Stimulated activated CD4-positive, alpha-beta T cell treated with anti-CD3 and anti-CD28 coated beads, Interleukin-1b, Interleukin-23, amount 100 ng/mL, for 1 hour (primary cell): ENCODE measurements at places on chromosomes 4 and X.

GRCh38 chr4:24339260-24339659 is 245.1 kb downstream of the DHX15 start:
- no peak for DNase-seq

GRCh38 chr4:165875446-165875845 is 2.4 kb downstream of the TLL1 start:
- DNase-seq: no peak

DNA sequence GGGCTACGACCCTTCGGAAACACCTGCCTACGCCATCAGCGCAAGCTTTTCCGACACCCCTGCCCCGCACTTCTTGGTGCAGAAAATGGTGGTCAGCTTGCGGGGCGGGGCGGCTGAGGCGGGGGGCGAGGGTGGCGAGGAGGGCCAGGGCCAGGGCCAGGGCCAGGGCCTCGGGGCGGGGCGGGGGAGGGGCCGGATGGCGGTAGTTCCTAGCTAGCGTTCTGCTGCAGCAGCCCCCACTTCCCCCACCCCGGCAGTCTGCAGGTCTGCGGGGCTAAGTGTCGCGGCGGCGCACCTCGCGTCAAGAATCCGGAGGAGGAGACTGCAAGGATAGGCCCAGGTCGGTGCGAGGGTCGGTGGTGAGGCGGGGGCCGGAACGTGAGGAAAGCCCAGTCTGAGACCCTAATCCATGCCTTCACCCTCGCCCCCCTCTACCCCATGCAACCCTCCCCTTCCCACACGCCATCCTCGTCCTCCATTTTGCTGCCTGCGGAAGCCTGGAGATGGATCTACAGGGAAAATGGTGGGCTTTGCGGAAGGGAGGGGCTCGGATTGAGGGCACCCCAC is 600 bp downstream of the BEX4 start:
- no peak for DNase-seq

DNA sequence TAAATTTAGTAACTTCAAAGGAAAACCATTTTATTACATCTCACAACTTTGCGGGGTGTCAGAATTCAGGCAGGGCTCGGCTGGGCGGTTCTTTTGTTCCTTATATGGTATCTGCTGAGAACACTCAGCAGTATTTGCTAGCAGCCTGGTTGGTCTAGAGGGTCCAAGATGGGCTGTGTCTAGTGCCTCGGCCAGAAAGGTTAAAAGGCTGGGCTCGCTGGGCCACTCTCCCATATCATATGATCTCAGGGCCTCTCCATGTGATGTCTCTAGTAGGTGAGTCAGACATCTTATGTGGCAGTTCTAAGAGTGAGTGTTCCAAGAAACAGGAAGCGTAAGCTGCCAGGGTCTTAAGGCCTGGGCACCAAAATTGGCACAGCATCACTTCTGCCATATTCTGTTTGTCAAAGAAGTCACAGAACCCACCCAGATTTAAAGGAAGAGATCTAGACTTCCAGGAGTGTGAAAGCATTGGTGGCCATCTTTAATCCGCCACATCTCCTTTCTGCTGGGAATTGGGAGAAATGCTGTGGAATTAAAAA is 100.9 kb upstream of the ATP6AP2 start:
- no peak for DNase-seq

- no peak for DNase-seq
These were observed 17.3 kb downstream of the TBC1D19 start for GRCh38 chr4:26601204-26601603.

DNA sequence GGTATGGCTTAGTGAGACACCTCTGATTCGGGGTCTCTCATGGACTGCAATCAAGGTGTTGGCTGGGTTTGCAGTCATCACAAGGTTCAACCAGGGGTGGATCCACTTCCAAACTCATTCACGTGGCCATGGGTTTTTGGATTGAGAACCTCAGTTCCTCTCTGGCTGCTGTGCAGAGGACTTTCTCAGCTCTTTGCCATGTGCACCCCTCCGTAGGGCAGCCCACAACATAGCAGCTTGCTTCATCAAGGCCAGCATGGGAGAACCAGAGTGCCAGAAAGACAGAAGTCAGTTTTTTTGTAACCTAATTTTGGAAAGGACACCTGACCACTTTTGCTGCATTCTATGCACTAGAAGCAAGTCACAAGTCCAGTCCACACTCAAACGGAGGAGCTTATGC is 154.9 kb downstream of the PJA1 start:
- DNase-seq: no peak

- DNase-seq: no peak
These were observed 19.6 kb downstream of the MSANTD1 start for GRCh38 chr4:3268395-3269104.

DNA sequence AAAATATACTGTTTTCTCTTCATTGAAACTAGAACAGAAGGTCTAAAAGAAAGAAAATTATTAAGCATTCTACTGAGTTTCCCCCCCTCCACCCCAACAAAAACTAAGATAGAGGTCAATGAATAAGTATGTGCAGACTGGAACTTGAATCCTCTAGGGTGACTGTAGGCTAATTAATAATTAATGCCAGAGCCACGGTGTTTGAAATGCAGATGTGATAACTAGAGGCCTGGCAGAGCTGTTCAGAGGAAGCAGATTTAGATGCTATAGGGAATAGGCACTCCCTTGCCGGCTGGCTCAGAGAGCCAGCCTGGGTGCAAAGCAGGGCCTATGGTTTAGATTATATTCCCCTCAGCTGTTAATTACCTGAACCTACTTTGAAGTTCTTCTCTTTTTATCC is 12.2 kb upstream of the POU3F4 start:
- no peak for DNase-seq

GRCh38 chr4:116357758-116358157 is 727.6 kb downstream of the TRAM1L1 start:
- no peak for DNase-seq

DNA sequence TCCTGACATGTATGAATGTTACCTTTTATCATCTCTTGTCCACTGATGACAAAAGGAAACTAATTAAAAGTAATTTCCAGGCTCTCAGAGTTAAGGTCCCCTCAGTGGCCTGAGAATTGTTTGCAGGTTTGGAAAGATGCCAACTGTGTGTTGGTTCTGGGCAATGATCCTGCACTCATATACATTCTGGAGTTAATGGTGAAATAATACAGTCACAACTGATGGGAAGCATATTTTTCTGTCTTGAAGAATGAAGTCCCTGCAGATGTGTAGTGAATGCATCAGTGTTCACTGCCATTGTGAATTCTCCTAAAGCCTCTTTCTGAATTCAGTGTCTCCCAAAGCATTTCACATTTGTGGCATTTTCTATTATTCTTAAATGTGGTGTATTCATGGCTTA is 238.1 kb upstream of the PPP1R2C start:
- no peak for DNase-seq

DNA sequence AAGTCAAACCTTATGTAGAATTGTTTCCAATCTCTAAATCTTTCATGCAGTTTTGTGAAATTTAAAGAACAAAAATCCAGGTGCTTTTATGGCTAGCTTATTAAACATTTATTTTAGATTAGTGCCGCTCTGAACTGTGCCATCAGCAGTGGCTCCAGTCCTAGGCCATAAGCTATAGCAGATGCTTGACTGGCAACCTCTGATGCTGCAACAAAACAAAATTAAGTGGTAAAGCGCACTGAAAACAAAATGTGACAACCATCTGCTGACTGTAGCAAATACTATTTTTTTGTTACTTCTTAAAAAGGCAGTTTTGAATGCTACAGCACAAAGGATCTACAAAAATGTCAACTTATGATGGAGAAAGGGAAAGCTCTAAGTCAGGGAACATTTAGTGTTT is 237.4 kb downstream of the DCLK2 start:
- no peak for DNase-seq

DNA sequence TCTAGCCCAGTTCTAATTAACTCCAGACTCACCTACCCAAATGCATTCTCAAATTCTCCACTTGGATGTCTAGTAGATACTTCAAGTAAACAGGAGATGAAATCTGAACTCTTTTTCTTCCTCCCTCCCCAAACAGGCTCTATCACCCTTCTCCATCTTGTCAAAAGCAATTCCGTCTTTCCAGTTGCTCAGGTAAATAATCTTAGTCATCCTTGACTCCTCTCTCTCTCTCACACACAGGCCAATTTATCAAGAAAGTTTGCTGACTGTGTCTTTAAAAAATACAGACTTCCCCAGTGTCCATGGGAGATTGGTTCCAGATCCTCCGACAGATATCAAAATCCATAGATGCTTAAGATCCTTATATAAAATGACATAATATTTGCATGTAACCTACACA is 12.9 kb downstream of the TXK start:
- DNase-seq: no peak

- no peak for DNase-seq
These were observed 27.9 kb upstream of the BBS7 start for GRCh38 chr4:121898150-121898549.

GRCh38 chr4:95178938-95179337 is 369.8 kb downstream of the UNC5C start:
- no peak for DNase-seq

DNA sequence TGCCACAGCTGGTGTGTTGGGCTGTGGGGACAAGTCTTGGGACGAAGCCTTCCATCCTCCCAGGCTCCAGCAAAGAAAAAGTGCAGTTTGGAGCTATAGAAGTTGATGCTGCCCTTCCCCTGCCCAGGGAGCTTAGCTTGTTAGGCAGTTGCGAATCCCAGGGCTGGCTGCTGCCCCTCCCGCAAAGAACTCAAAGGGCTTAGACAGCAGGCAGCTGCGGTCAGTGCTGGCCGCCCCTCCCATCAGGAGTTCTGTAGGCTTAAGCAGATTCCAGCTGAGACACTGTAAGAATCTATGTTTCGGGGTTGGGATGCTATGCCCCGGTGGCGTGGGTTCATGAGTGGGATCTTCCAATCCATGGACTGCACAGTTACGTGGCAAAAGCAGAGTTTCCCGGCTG is 956.7 kb downstream of the GLUD2 start:
- DNase-seq: no peak

GRCh38 chr4:153152501-153153338 is 51.5 kb upstream of the TRIM2 start:
- peak; percentile 45 for DNase-seq

- DNase-seq: no peak
These were observed 39.2 kb downstream of the POLA1 start for GRCh38 chrX:24732766-24733500.

- no peak for DNase-seq
These were observed 242.4 kb downstream of the NDST4 start for GRCh38 chr4:114870987-114871386.

DNA sequence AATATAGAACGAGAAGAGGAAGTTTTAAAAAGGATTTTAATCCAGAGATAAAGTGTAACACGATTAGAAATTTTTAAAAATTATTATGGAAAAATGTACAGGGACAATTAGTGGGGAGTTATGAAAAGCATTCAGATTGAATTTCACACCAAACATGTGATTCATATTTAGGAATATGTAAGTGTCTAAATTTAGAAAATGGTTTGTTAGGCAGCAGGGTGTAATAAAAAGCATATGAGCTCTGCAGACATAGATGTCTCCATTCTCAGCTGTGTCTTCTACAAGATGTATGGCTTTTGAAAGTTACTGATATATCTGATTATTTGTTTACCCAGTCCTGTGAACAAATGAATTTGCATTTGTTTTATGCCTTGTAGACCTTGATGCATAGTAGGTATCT is 638.9 kb upstream of the AGA start:
- DNase-seq: no peak

GRCh38 chr4:22458098-22458497 is 57.8 kb downstream of the ADGRA3 start:
- DNase-seq: no peak

DNA sequence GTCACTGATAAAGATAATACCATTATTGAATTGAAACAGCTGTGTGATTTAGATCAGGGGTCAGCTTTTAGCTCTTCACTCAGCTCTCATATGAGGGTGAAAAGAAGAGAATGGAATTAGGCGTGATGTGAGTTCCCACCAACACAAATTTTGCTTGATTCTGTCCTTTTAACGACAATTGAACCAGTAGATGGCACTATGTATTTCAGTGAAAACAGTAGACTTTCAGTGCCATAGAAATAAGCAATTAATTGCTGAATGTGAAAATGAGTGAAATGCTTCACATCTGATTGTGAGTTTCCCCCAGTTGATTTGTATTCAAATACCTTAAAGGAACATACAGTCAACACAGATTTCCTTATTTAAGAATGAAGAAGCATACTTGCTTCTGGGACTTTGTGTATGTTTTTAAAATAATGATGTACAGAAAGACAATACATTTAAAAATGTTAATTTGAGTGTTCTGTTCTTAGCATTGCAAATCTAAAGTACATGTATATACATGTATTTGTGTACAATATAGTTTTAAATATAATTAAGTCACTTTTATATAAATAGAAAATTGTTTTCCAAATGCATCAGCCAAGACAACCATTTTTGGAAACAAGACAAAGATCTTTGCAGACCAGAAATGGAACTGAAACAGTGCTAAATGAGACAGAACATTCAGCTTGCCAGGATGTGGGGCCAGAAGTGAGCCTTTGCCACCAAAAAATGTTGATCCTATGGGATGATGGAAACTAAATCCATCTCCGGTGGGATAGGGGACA is 178.8 kb downstream of the SNCA start:
- DNase-seq: no peak

GRCh38 chr4:21413807-21414370 is 534.7 kb downstream of the KCNIP4 start:
- DNase-seq: no peak

- no peak for DNase-seq
These were observed 136.9 kb upstream of the VCX start for GRCh38 chrX:7706032-7706431.

DNA sequence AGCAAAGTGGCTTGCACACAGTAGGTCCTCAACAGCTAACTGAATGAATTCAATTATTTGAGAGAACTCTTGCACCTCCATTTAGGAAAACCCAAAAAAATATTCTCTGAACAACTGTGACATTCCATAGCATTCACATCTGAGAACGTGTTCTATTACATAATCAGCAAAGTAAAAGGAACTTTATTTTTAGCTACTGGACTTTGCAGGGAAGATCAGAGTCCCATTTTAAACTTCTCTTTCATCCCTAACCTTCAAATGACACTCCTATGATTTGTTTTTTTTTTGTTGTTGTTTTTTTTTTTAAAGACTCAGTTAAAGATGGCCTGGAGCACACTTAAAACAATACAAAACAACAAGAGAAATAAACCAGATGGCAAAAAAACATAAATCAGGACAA is 30.9 kb downstream of the RAI2 start:
- no peak for DNase-seq

DNA sequence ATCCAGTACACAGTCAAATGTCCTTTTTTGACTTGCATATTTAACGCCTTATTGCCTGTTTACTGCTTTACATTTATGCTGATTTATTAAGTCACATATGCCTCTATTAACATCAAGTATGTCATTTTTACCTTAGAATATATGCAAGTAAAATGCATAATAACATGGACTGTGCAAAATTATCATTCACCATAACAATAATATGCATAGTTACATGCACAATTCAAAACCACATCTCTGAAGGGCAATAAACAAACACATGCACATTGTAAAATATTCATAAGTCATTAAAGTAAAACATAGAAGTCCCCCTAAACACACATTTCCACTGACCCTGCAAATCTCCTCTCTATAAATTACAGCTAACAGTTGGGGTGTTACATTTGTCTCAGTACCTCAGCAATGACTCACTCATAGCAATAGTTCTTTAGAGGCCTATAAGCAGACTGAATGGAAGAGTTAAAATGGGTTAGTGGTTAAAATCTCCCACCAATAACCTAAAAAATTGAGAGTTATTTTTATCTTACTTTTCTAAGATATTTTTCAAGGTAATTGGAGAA is 61.1 kb downstream of the ADAMTS3 start:
- no peak for DNase-seq

- DNase-seq: no peak
These were observed 19.8 kb upstream of the DDX3X start for GRCh38 chrX:41314204-41314603.

GRCh38 chr4:120919358-120919757 is 3.2 kb downstream of the PRDM5 start:
- no peak for DNase-seq

GRCh38 chr4:60857130-60857753 is 342.9 kb upstream of the ADGRL3 start:
- no peak for DNase-seq
